Smooth muscle cell of the umbilical artery (primary cell): ENCODE measurements at places on chromosomes 2 and 18. TPM values are rescaled to one million over a fixed set of nuclear protein-coding genes. Genes with fewer than 3 reads are reported as not detected.

Gene PIK3C3
- 76.1 and 81.1 TPM in 2 replicates for total RNA-seq

Gene SEMA4F
- total RNA-seq, result 6.8 and 13.7 TPM in 2 replicates

Gene NTSR2
- not detected in 2 replicates for total RNA-seq

Gene MITD1
- total RNA-seq, result 25.5 and 26.9 TPM in 2 replicates

Gene COL3A1
- 4,191 and 14,422 TPM in 2 replicates for total RNA-seq
